ENCODE measurements at places on chromosomes 11 and 22.

DNA sequence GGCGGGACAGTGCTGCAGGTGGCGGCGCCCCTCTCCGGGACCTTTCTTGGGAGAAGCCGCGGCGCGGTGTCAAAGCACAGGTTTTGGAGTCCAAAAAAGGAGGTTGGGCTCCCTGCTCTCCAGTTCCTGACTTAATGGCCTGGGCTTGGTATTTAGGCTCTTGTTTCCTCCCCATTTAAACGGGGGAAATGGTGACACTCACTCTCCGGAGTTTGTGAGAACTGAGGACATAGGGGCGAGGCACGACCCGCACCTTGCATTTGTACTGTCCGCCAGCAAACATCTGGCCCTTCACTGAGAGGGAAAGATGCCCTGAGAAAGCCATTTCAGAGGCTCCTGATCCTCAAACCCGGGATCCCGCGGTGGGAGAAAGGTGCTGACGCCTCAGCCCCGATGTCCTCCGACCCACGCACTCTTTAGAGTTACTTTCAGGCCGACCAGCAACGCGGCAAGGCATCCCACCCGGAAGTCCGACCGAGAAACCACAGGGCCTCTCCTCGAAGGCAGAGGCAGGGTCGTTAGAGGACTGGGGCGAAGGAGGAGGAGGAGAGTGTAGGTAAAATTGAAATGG is 2.9 kb upstream of the WDR74 start:
- DNase-seq: peak; percentile 76

- DNase-seq: no peak
Measured at GRCh38 chr22:29370537-29370936, 17.8 kb downstream of the AP1B1 start.

GRCh38 chr11:1730059-1730629 is 20.3 kb downstream of the IFITM10 start:
- DNase-seq: no peak

DNA sequence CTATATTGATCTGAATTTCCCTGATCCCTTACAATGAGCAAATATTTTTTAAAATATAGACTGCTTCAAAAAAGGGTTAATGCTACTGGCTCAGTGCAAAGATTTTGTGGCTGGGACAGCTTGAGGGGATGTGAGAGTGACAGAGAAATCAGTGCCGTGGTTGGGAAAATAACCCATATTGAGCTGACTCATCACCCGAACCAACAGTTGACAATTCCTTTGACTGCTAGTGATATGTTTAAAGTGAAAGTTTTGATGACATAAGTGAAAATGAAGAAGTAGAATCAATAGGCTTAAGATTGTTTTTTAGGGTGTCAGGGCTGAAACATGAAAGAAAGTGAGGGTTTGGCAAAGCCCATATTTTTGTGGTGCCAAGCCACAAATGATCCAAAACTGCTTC is 257.1 kb upstream of the TENM4 start:
- no peak for DNase-seq

DNA sequence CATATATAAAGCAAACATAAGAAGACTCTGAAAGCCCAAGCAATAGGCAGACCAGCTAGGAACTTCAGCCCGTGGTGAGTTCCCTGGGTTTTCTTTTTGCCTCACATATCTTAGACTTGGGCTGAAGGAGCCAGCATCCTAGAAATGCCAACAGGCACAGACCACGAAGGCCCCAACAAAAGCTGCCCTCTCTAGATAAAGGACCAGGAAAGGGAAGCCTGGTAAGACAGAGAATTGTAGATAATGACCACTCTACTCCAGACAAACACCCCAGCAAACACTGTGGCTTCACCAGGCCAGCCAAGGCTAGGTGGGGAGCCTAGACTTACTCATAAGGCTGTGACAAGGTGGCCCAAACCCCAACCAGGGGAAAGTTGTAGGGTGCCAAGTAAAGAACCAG is 11.2 kb downstream of the GAL start:
- DNase-seq: peak; percentile 45

- no peak for DNase-seq
Measured at GRCh38 chr11:3904228-3904627, 48.8 kb downstream of the STIM1 start.

DNA sequence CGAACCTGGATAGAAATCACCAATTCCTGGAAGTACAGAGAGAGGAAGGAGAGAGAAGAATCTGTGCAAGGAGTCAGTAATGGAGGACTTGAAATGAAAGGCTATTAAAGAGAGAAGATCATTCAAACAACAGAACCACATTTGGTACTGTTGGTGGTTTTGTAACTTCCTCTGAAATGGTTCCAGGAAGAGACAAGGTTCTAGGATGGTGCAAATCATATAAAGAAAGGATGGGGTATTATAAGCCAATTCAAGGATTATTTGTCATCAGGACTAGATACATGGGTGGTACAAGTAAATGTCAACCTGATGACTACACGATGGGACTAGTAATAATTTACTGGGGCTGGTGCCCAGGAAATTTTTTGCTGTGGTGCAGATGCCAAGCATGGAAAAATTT is 28.9 kb upstream of the TMA7B start:
- DNase-seq: no peak

GRCh38 chr11:27401833-27402316 is 38.9 kb upstream of the CCDC34 start:
- no peak for DNase-seq

DNA sequence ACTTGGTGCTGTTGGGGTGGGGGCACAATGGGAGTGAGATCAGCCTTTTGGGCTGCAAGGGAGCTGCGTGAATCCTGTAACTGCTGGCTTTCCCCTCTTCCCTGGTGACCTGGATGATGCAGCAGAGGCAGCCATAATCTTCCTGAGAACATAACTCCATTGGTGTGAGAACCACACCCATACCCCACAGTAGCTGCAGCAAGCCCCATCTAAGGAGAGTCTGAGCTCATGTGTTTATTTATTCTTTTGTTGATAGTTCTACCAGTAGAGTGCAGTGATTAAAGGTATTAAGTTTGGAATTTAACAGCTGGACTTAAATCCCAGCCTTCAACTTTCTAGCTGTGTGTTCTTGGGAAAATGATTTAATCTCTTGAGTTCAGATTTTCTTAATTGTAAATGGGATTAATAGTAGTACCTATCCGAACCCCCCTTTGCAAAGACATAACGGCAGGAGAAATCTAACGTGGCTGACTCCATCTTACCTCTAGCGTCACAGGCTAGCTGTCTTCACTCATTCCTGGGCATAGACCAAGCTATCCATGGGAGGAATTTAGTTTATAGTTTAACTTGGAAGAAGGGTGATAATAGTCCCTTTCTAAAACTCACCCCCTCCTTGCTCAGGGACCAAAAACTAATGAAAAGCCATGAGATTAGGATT is 385.0 kb upstream of the DDI1 start:
- DNase-seq: no peak

DNA sequence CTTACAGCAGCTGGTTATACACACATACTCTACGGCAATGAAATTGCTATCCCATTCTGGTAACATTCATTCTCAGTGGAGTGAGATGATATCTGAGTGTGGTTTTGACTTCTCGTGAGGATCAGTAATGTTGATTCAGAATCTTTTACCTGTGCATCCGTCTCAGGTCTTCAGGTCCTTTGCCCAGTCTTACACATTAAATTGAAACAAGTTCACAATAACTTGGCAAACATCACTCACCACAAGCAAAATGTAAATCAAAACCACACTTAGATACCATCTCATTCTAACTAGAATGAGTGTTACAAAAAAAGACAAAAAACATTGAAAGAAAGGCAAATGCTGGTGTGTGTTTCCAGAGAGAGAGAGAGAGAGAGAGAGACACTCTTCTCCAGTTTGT is 14.0 kb downstream of the RGL4 start:
- no peak for DNase-seq

GRCh38 chr22:41565403-41566054 is 4.7 kb downstream of the CSDC2 start:
- DNase-seq: no peak

DNA sequence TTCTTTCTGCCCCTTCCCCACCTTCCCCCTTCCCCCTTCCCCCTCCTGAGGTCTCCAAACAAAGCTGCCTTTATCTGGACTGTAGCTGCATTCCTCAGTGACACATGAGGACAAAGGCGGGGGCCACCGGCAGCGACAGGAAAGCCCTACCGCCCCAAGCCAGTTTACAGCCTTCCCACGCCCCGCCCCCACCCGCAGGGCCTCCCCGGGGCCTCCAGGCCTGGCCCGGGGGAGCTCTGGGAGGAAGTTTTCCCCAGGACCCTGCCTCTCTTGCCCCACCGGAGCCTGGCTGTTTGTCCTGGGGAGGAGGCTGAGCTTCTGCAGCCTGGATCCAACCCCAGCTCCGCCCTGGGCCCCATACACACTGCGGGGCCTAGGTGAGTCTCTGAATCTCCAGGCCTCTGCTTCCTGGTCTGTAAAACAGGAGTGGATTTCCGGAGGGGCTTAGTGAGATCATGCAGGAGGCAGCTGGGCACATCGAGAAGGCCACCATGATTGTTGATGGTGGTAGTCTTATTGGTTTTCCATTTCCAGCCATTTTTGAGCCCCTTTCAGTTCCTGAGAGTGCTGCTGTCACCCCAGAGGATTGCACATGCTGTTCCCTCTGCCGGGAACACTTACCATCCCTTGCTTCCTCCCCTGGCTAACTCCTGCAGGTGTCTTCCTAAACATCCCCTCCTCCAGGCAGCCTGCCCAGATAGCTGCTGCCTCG is 130.7 kb downstream of the MN1 start:
- no peak for DNase-seq

GRCh38 chr11:15655552-15655951 is 540.8 kb downstream of the INSC start:
- no peak for DNase-seq

DNA sequence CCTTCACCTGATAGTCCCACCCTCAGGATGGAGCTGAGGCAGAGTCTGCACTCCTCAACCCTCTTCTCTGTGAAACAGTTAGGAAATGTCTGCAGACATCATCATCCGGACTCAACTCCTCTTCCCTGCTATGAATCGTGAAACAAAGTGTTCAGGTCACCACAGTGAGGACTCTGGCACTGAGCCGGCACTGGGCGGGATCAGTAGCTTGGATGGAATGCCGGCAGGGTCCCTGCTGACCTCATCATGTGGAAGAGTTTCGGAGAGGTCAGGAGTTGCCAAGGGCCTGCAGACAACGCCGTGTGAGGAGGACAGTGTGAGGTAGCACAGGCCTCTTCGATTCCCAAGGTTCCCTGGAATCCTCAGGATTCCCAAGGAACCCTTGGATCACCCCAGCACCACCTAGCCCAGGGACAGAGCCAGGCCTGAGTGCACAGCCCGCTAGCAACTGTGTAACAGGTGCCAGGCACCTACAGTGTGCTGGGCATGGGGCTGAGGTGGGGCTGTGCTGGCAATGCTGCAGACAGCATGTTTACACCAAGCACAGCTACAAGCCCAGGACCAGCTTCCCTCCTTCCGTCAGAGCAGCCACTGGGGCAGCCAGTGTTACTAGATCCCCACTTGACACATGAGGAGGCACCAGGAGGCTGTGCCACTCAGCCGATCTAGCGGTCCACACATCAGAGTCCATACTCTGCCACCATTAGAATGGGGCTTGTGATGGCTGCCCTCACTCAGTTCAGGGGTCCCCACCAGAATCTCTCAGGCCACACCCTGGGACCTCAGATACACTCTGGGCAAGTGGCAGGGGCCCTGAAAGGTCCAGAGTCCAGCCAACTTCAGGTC is 693 bp upstream of the LINC01488 start:
- DNase-seq: no peak

GRCh38 chr11:4665424-4665823 is 21.6 kb downstream of the OR51E1 start:
- no peak for DNase-seq

DNA sequence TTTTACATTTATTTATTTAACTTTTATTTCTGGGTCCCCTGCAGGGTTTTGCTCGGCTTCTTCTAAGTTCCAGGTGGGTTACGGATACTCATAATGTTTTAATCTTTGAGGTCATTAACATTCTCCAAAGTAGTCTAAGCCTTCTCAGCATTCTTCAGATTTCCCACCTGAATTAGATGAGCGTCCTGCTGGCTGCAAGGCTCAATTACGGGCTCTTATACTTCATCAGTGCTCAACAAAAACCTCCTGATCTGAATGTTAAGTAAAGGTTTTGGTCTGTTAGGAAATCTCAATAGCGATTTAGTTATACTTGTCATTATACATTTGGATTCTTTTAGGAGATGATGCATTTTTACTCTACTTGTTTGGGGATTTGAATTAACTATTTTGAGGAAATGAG is 27.3 kb upstream of the NFRKB start:
- DNase-seq: no peak

GRCh38 chr11:1964955-1965354 is 17.8 kb downstream of the MRPL23 start:
- DNase-seq: peak; percentile 14

DNA sequence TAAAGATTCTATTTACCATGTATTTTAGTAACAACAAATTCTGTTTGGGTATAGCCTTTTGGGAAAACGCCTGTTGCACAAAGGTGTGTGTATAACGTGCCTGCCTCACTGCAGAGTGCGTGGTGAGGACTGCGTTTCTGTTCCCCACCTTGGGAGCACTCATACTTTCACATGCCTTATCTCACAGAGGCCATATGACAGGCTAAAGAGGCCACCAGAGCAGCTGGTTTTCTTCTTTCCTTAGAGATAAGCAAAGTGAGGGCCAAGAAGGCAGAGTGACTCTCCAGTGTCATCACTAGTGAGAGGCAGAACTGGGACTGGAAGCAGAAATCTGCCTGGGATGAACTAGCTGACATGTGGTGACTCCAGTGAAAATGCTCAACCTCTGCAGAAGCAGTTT is 369.2 kb upstream of the NARS2 start:
- no peak for DNase-seq

DNA sequence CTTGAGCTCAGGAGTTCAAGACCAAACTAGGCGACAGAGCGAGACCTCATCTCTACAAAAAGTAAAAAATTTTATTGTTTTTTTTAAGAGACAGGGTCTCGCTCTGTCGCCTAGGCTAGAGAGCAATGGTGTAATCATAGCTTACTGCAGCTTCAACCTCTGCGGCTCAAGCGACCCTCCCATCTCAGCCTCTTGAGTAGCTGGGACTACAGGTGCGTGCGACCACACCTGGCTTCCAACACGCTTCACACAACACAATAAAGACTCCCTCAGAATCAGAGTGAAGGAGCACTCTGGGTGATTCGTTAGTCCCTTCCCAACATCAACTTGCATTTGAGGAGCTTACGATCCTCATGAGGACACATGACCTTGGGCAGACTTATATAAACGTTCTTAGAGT is 79.5 kb upstream of the APOA1 start:
- no peak for DNase-seq

DNA sequence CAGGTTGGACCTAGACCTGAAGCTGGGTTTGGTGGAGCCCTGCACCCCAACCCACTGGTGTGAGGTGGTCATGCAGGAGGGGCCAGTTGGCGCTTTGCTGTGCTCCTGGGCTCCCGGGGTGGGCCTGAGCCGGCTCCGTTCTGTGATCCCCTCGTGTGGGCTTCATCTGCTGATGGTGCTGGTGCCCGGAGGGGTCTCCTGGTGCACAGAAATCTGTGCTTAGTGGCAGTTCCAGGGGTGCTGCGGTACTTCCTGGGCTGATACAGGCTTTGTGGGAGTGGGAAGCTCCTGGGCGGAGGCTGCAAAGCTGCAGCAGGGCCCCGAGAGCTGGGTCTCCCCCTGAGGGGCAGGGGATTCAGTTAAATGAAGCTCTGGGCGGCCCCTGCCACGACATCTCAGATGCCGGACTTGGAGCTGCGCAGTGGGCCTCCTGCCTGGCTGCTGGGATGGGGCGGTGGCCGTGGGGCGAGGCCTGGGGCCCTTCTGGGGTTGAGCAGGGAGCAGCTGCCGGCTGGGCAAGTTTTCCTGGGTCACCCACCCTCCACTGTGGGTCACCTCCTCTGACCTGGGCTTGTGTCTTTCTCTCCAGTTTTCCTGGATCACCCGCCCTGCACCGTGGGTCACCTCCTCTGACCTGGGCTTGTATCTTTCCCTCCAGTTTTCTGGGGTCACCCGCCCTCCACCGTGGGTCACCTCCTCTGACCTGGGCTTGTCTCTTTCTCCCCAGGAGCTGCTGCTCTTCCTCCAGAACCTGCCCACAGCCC is 410.5 kb downstream of the TBC1D22A start:
- peak; percentile 54 for DNase-seq
